ENCODE measurements at places on chromosomes 12 and 14.
A peak's percentile ranks its signal among the peaks of the same experiment; 100 is the strongest.

DNA sequence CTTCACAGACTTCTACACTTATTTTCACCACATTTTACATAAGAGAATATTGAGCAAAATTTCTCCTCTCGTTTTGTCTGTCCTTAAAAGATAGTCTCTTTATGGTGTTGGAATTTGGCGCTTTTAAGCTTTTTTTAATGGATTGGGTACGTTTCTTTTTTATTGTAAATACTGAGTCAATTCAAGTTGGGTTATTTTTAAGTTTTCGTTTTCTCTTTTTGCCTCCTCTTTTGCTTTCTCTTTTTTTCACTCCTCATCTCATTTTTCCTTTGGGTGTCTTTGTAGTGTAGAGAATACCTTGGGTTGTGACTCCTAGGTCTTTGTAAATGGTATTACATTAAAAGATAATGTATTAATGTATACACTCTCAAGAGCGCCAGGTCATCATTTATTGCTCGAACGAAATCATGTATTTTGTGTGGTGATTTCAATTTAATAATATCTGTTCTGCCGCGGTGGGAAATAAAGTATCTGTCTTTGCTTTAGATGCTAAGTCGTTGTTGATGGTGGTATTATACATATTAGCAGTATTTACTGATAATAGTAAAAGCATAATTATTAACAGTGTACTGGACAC lies 845 bp downstream of the TMX1 start:
- DNase-seq = no peak

- no peak for DNase-seq
Observed at GRCh38 chr14:59832653-59833294, 37.8 kb downstream of the RTN1 start.

- peak; percentile 75 for DNase-seq
Observed at GRCh38 chr12:52073531-52074381, 4.0 kb downstream of the ATG101 start.

DNA sequence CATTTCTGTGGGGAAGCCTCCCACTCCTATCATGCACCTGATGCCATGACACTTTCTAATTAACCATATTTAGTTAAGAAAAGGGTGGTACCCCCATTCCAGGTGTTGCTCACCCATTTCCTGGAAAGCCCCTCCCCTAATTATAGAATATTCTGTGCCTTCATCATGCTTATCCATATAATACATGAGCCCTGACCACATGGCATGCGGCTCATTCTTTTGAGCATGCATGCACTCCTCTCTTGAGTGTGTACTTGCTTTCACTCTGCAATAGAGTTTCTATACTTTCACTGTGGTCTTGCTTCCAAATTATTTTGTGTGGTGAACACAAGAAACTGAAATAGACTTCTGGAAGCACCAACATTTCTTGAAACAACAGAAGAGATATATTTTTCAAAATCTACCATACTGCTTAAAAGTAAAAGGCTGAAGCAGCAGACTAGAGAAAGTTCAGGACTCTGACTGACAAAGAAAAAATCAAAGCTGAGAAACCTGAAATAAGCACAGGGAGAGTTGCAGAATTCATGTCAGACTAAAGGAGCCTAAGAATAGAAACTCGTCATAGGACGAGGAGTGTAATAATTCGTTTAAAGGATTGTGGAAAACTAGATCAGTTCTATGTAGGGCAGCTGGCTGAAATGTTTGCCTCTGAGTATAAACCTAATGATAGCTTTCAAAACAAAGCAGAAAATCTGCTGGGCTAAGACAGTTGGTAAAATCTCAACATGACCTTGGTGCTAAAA lies 144.8 kb downstream of the KITLG start:
- DNase-seq = no peak

DNA sequence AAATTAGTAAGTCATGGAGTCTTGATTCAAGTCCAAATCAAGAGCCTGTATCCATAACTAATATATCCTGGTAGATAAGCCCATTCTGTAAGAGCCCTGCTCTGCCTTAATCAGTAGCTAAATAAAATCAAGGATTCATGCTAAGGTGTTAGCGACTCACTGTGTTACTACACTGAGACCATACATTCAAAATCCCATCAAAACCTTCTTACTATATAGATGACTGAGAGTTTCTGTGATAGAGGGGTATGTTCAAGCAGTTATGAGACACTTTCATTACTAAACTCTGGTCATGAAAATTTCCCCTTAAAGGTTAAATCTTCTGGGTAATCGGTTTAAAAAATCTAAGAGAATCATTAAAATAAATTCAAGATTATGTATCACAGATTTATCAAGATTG lies 78.5 kb downstream of the MDGA2 start:
- no peak for DNase-seq

GRCh38 chr14:89085737-89086382 lies 261.4 kb downstream of the TTC8 start:
- no peak for DNase-seq

- DNase-seq = peak; percentile 48
Observed at GRCh38 chr12:123041811-123042655, 61.6 kb downstream of the ARL6IP4 start.

- no peak for DNase-seq
Observed at GRCh38 chr14:73715707-73716106, 1.5 kb upstream of the PNMA1 start.

GRCh38 chr12:74119811-74120362 lies 417.7 kb upstream of the ATXN7L3B start:
- DNase-seq = no peak

DNA sequence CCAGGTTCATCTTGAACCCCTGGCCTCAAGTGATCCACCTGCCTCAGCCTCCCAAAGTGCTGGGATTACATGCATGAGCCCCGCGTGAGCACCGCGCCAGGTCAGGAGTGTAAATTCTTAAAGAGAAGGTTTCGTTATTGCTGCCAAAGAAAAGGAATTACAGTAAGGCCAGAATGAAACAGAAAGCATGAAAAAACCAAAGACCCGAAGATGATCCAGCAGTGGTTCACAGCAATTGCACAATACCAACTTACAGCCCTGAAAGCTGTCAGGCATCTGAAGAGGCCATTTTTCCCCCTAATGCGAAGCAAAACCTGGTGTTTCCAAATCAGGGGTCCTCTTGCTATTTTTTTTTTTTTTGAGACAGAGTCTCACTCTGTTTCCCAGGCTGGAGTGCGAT lies 10.3 kb downstream of the RBM23 start:
- no peak for DNase-seq

GRCh38 chr12:109727039-109727723 lies 13.6 kb downstream of the FAM222A start:
- no peak for DNase-seq

DNA sequence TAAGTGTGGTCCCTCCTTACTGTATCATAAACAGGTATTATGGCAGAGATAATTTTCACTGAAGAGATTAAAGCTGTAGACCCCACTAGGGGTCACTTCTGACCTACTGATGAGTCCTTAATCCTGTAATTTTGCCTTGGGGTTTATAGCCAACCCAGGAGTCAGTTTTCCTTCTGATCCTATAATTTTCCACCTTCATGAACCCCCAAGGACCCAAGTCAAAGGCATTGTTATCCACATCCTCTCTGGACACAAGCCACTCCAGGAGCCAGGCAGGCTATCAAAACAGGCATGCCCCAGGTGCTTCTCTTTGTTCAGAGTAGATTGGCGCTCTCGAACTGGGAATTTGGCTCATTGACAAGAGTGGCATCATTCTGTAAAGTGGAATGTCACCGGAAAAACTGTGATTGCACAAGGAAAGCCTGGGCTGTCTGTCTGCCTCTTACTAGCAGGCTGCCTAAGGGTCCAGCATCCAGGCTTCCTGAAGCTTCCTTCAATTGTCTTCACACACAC lies 1523.2 kb upstream of the FLRT2 start:
- DNase-seq = no peak

DNA sequence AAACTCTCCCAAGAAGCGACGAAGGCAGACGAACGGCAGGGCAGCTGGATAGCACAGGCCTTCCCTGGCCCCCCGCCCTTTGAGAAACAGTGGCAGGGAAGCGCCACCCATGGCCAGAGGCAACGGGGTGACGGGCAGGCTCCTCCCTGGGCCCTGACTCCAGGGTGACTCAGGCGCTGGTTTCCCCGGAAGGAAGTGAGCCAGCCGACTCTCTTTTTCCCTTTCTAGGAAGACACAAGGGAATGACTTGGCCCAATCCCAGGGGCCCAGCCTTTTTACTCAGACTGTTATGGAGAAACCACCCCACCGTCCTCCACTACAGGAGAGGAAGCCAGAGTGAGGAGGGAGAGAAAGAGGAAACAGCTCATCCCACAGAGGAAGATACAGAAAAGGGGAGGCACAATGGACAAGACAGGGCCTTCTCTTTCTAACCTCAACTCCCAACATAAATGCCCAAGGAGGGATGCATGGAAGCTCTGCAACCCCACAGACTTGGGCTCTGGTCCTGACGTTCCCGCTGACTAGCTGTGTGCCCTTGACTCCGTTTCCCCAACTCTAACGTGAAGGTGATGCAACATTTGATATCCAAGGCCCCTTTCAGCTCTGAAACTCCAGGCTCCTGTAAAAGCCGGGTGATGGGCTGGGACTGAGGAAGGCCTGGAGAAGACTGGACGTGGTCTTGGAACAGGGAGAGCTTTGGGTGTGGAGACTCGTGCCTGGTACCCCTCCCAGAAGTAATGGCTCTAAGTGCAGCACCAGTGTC lies 27.9 kb downstream of the ACTN1 start:
- peak; percentile 95 for DNase-seq

GRCh38 chr14:102095871-102096568 lies 9.2 kb upstream of the HSP90AA1 start:
- peak; percentile 5 for DNase-seq

GRCh38 chr12:123512838-123513665 lies 20.5 kb downstream of the RILPL1 start:
- DNase-seq = no peak

DNA sequence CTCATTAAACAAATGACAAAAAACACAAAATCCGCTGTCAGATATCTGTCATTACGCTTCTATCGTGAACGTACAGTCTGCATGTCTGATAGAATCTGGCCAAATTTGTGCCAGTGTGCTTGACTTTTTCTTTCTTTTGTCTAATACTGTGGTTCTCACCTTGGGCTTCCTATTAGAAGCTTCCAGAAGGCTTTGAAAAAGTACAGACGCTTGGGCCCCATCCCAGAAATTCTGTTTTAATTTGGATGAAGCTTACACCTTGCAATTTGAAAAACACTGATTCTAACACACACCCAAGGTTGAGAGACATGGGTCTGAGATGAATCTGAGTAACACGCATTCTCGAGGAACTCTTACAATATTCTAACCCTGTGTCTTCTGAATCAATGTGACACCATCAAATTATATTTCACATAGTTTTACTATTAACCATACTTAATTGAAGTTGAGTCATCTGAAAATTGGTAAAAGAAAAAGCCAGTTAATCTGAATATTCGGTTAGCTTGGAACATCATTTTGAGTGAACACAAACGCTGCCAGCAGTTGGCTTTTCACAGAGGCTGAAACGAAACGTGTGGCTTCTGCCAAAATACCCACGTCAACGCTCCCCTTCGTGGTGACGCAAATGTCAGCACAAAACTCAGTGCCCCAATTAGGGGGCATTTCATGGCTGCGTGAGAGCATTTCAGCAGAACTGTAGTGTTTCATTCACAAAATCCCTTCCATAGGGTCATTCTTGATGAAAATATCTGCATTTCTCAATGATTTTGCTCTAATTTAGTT lies 420.5 kb downstream of the TMEM132D start:
- no peak for DNase-seq

DNA sequence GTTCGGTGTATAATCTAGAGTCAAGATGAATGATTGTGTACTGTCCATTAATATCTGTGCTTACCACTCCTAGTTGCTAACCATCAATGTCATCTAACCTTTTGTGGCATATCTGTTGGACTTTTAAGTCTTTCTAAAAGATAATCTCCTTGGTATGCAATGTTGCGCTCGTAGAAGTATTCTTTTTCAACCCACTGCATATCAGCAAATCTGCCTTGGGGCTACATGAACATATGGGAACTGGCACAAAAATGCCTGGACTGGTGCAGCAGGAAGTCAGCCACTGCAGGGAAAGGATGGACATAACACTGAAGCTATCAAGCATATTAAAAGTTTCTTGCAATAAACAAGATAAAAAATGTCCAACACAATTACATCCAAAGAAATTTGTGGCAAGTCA lies 124.3 kb upstream of the SLC38A4 start:
- no peak for DNase-seq

DNA sequence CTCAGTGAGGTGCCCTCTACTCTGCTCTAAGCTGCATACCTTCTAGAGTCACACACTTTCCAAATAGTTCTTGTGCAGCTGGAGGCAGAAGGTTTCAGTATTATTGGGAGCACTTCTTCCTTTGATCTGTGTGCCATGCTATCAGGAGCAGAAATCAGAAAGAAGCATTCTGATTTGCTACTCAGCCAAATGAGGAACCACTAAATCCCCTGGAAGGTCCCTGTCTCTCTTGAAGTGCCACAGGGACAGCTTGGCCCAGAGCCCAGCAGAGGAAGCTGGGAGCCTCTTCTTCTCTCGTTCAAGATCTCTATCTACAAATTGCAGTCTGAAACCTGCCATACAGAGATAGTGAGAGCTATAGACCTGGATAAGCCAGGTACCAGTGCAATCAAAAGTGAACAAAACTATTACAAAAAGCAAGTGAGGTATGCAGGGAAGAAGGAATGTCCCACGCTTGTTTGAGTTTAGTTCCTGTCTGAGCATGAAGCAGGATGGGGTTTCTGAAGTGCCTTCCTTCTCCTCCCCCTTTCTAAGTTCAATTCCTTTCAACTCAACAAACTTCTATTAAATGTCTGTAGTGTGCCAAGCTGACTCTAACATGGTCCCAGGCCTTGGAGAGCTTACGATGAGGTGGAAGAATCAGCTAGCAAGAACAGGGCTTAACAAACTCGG lies 100.9 kb upstream of the PARP11 start:
- no peak for DNase-seq

DNA sequence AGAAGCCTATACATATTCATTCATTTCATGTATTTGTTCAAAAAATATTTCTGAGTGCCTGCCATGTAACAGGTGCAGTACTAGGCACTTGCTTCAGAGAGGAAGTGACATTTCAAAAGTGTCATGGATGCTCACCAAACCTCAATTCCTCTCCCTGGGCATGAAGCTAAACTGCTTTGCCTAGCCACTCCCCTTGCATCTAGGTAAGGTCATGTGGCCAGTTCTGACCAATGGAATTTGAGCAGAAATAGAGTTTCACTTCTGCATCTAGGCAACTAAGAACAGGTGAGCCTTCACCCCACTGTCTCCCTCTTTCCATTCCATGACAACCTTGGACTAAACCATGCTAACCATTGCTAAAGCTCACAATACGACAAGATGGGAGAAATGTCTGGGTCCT lies 27.6 kb downstream of the TC2N start:
- no peak for DNase-seq

GRCh38 chr12:79769189-79769859 lies 78.6 kb upstream of the PAWR start:
- no peak for DNase-seq

- no peak for DNase-seq
Observed at GRCh38 chr12:106010741-106011140, 128.0 kb downstream of the NUAK1 start.

- no peak for DNase-seq
Observed at GRCh38 chr12:57617942-57618341, 6.7 kb downstream of the ARHGEF25 start.

DNA sequence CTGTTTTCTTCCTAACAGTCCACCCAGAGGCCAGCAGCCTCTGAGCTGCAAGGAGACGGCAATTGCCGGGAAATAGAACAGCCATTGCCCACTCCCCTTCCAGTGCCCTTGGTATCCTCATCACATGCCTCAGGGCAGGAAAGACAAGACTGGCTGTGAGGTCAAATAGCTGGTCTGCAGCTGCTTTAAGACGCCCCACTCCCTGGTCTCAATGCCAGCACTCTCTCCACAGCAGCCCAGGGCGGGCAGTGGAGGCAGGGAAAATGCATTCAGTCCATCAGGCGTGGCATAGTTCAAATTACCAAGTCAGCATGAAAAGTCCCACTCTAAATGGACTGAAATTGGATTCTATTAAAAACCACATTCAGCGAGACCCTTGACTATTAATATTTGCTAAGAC lies 35.6 kb downstream of the TTC9 start:
- no peak for DNase-seq
